SK-N-SH (cell line): ENCODE measurements at places on chromosomes 12 and 14.

DNA sequence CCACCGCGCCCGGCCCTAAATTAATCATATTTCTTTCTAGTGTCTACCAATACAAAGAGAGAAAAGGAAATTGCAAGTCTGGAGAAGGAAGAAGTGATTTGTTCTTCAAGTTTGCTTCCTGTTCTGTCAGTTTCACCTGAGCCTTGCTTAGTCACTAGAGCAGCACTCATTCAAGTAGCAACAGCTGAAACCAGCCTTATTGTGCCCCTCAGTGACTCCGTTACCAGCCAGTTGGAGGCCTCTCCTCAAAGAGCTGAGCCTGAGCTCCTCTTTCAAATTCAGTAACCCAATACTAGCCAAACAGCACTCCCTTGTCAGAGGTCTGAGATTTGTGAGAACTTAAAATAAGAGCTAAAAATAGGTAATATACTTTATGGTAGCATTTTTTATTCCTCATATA is 17.4 kb downstream of the PAWR start:
- DNase-seq, result no peak

- DNase-seq, result no peak
Observed at GRCh38 chr12:85130646-85131045, 94.5 kb downstream of the LRRIQ1 start.

DNA sequence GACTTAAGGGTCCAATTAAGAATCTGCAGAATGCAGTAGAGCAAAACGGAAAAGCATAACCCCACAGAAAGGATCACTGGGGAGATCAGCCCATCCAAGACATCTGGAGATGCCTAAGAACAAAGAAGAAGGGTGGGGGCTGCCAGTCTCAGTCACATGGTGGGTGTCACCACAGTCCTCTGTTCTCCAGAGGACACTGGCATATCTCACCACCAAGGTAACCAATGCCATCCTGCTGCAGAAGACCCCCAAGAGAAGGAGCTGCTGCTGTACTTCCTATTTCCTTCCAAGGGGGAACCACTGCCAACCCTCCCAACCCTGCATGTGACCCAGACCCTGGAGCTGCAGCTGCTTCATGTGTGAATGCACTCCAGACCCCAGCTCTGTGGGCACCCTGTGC is 91.2 kb downstream of the PTGER2 start:
- DNase-seq, result no peak

DNA sequence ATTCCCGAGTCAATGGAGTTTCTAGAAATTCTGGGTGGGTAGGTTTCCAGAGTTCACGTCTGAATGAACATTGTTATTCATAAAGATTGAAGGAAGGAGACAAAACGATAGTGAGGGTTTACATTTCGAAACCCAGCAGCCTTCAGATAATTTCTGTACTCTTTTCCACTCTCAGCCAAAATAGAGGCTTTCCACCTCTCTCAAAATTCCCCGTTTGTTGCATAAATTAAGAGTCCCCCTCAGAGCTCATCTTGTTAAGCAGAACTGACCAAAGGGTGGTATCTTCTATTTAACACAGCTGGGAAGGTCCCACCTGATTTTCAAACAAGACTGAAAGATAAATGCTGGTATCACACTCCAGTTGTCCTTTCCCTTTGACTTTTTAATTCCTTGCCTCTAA is 21.5 kb upstream of the YARS2 start:
- no peak for DNase-seq

GRCh38 chr12:81181691-81182090 is 103.8 kb downstream of the ACSS3 start:
- no peak for DNase-seq
